SK-MEL-5 (cell line): ENCODE measurements at places on chromosomes 12 and 14.

GRCh38 chr12:58225203-58225877 is 284.0 kb downstream of the ATP23 start:
- no peak for DNase-seq

GRCh38 chr14:23141706-23142444 is 22.8 kb upstream of the CEBPE start:
- peak; percentile 95 for DNase-seq

DNA sequence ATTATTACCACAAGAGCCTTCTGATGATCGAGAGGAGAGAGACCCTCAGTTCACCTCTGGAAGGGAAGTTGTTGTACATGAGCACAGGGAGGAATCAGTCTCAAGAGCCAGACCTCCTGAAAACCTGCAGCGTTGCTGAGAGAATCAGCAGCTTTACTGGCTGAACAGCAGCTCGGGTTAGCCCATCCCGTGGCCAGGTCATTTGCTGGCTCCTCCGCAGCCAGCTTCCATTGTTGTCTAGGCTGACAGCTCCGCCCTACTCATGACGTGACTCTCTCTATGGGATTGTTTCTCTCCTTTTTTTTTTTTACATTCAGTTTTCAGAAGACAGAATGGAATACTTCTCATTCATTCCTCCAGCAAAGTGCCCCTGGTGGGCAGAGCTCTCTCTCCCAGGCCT is 69.9 kb downstream of the TGFB3 start:
- no peak for DNase-seq

DNA sequence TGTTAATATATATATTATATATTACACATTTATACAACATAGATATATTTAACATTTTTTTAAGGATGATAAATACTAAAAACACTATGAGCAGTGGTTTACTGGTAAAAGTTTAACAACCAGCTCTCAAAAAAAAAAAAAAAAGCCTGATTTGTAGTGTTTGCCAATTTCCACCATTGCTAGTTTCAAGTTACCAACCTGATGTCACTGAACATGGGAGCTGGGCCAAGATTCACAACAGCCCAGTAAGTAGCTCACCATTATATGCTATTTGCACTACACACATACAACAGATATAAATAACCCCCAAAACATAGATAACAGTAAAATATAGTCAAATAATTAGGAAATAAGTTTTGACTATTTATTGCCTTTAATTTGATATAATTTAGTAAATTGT is 28.9 kb upstream of the TMX1 start:
- peak; percentile 11 for DNase-seq

DNA sequence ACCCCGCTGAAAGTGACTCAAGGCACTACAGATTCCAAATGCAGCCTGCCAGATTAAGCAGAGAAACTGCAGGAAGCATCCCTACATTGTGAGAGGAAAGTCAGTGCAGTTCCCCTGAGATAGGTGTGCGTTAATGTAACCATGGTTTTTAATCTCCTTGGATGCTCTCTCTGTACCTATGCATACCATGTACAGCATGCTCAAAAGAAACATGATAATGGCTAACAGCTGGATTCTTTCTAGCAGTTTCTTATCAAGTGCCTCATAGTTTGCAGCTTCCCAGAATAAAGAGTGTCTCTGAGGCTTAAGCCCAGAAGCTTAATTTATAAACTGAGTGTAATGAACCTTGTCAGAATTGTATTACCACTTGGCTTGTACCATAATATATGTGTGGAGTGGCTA is 17.1 kb upstream of the MDM1 start:
- DNase-seq, result no peak

DNA sequence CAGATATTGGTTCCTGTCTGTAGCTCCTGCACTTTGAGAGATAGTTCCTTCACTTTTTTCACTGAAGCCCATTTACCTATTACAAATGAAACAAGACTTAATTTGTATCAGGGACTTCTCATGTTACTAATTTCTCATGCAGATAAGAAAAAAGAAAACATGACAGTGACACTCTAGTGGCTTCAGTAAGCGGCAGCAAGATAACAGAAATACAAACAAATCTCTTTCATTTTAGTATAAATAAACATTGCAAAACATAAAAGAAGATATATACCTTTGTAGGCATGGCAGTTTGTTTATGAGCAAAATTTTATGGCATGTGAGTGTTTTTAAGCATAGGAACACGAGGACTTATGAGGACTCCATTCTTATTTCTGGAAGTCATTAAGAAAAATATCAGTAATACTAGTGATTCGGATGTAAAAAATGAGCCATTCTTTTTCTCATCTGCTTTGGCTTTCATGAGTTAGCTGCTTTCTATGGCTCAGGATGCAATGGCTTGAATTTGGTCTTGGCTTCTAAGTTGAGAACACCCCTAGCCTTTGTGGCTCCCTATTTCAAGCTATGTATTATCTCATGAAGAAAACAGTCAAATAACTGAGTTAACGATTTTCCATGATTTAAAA is 310.1 kb upstream of the RGS6 start:
- DNase-seq, result no peak

DNA sequence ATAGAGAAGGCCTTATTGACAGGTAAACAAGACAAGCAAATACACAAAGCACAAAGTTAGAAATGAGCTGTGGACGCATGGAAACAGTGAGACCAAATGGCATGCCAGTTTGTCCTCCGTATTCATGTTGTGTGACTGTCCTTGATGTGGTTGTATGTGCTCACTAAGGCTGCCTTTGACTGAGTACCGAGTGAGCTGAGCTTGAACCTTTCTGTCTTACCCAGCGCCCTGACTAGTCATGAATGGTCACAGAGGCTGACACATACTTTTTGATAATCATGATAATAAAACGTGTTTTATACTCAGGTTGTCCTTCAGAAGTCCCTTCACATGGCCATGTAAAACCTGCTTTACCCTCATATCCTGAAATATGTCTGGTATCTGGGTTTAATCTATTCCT is 553 bp upstream of the CATSPERB start:
- no peak for DNase-seq

DNA sequence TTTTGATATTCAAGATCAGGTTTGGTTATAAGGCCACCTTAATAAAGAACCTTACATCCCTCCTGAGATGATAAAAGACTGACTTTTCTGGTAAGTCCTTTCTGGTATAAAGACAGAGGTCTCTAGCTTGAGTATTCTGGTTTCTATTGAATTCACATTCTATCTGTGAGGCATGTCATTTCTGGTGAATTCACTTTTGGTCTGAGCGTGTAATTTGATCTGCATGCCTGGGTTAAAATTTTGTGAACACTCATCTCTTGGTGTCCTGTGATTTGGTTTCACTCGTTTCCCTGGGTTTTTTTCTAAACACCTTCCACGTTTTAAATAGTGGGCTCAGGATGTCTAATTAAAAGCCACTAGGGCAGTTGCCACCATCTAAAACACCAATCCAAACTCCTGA is 12.2 kb downstream of the EIF5 start:
- no peak for DNase-seq

DNA sequence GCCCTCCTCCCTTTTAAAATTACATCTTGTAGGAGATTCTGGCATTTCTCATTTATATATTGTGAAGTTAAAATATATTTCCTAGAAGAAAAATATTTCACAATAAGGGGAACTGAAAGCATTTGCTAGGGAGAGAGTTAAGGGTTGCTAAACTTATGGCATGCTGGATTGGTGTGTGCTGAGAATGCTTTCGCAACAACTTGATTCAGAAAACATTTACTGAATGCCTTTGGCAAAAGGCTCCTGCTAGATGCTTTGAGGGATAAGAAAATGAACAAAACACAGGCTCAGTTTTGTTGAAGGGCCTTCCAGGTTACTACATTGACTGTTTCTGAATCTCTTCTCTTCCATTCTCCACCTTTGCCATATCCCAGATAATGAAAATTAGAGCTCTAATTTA is 67.5 kb downstream of the DIP2B start:
- DNase-seq, result peak; percentile 60

- DNase-seq, result no peak
These were observed 14.8 kb downstream of the CREBL2 start for GRCh38 chr12:12626471-12626870.

- no peak for DNase-seq
These were observed 77.0 kb upstream of the SYT1 start for GRCh38 chr12:78787576-78787975.

- no peak for DNase-seq
These were observed 14.7 kb downstream of the PCBP2 start for GRCh38 chr12:53466640-53467039.

DNA sequence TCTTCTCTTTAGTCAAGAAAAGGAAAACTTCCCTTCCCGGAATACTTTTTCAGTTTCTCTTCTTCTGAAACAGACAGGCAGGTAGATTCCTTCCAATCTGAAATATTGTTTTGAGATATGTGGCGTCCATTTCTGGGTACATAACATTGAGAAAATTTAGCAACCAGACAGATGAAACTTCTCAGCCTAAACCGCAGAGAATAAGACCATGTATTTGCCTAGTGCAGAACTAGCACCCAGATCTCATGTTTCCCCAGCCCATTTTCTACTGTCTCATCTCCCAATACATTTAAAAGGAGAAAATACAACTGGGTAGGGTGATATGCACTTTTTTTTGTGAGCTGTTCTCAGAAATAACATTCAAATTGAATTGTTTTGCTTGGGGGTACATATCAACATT is 6.4 kb downstream of the AVPR1A start:
- DNase-seq, result no peak

GRCh38 chr12:121296618-121297434 is at the start of gene CAMKK2:
Gene CAMKK2 (minus strand): TSS chr12:121296709. CDS start chr12:121274526, 22,183 bp downstream.
- peak; percentile 84 for DNase-seq
